ENCODE measurements at places on chromosomes 2 and 18.

- no peak for DNase-seq
Measured at GRCh38 chr2:232869138-232870017, 686 bp upstream of the SNORC start.

- DNase-seq, result no peak
Measured at GRCh38 chr2:227402321-227402720, 14.6 kb upstream of the SCYGR1 start.

DNA sequence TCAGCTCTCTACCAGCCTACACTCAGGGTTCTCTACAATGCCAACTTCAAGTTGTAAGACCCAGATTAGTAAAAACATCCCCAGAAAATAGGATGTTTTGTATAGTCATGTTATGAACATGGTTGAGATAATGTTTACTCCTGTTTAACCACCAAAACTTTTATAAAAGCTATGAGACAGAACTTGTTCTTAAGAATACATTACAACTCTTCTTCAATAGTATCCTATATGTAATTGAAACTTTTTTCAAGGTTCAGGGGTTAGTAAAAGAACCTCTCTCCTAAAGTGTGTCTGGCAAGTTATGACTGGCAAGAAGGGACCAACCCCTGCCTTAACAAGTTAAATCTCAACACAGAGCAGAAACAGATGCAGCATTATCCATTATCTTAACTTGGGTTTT is 118.8 kb upstream of the STK17B start:
- DNase-seq, result no peak

GRCh38 chr18:26456070-26456491 is 92.3 kb downstream of the KCTD1 start:
- no peak for DNase-seq

DNA sequence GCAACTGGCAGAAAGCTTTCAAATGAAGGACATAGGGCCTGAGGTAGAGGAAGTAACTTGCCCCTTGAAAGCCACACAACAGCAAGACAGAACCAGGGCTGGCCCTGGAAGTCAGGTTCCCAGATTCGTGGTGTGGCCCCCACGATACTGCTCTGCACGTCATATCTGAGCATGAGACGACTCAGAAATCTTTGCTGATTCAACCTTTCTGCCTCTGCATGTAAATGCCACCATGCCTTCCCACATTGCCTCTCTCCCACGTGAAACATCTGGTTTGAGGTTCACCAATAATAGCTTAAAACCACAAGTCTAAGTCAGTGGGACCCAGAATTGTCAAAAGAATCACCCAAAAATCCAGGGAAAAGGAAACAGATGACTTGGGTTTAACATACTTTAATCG is 214.0 kb upstream of the TRIB2 start:
- no peak for DNase-seq

DNA sequence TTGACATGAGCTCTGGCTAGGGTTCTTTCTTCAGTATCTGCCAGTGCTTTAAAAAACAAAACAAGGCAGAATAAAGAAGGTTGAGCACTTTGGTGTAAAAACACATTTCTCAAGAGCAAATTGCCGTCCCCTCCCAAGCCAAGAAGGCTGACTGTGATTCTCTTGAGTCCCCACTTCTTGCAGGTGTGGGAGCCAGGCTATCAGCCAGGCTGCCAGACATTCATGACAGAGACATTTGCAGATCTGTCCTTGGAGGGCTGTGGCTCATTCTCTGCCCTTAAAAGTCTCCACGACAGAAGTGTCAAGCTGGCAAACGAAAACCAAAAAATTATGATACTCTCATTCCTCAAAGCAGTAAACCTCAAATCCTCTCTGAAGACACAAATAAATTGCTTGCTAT is 749.3 kb upstream of the HS6ST1 start:
- DNase-seq, result no peak

DNA sequence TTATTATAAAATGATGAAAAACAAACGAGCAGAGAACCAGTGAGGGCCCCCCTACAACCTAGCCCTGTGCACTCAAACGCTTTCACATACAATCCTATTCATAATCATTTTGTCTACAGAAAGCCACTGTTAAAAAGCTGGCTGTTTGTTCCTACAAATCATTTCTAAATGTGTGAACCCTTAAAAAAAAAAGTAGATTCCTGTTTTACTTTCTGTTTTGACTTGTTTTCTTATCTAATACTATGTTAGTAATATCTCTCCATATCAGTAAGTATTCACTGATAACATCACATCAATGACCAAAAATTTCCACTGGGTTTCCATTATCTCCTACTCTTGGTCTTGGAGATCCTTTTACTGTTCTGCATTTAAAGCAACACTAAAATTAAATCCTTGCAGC is 128.8 kb upstream of the TTC39C start:
- DNase-seq, result no peak

- peak; percentile 5 for DNase-seq
Measured at GRCh38 chr2:144990661-144991060, 470.7 kb upstream of the ZEB2 start.

DNA sequence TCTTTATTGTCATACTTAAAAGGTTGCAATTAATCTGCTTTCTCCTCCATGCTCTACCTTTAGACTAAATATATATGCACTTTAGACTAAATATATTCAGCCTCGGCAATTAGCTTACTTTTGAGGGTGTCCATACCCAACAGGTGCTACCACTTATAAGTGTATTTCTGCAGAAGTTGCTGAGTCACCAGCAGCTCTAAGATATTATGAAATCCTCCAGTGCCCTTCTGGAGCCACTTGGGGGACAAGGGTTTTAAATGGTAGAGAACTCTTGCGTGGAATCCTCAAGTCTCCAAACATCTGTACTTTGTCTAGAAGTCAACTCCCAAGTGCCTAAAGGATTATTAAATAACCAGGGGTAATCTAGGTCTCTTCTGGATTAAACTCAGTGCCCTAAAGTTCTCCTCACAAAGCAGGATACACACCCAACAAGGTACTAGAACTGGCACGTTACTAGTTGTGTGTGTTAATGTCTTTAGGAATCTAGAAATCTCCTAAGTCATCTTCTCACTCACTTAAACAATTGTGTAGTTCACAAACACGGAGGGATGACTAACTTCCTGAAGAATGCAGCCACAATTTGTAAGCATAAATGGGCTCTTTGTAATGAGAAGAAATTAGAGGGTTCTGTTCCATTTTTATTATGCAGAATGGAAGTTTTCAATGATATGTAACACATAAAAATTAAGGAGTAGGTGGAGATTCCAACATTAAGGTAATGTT is 159.7 kb downstream of the CD226 start:
- DNase-seq, result no peak

- DNase-seq, result no peak
Measured at GRCh38 chr2:105514576-105514975, 115.7 kb upstream of the FHL2 start.

GRCh38 chr2:236569573-236569973 is at the start of gene ACKR3:
TSS of gene ACKR3 (plus strand) at chr2:236569825. CDS start at chr2:236580466, 10,641 bp downstream.
- DNase-seq, result peak; percentile 47

- DNase-seq, result no peak
Measured at GRCh38 chr2:5959836-5960820, 267.9 kb downstream of the SOX11 start.

DNA sequence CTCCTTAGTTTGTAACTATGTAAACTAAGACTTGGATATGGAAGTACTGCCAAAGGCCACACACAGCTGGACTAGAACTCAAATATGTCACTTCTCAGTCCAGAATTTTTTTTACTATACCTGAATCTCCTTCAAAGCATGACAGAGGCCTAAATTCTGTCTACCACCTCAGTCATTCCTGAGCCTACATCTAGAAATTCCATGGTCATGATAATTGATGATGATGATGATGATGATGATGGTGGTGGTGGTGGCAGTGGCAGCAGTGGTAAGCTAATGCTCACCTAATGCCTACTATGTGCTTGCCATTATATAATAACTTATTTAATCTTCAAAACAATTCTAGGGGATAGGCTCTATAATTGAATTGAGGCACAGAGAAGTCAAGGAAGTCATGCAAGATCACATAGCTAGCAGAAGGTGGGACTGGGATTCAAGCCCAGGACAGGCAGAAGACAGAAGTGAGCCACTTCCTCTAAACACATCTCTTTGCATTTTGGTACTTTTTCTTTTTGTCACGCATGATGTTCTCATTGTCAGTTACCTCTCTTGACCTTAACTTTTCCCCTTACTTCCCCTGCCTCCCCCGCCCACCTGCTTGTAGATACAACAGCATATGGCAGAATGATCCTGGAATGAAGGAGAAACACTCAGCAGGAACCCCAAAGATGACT is 539.3 kb downstream of the TNS1 start:
- DNase-seq, result no peak

GRCh38 chr2:20188851-20189250 is 36.1 kb downstream of the SDC1 start:
- DNase-seq, result peak; percentile 64

- no peak for DNase-seq
Measured at GRCh38 chr2:200356857-200357384, 50.4 kb downstream of the SPATS2L start.

DNA sequence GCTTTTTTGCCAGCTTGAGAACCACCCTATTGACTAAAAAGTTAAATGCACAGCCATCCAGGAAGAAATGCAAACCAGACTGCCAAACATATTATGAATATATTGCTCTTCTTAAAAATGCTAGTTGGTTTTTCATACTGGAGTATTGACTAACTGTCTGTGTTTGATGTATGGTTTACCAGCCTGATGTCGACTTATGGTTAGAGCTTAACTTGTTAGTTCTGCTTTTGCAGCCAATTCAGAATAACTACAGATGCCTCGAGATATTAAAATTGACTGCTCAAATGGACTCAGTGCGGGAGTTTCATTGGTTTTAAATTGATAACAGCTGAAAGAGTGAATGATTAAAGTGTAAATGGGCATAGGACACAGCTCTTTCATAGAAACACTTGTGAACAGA is 369.8 kb downstream of the ARHGAP15 start:
- DNase-seq, result no peak

- DNase-seq, result no peak
Measured at GRCh38 chr2:226832061-226832460, 3.8 kb upstream of the RHBDD1 start.

- DNase-seq, result peak; percentile 74
Measured at GRCh38 chr18:44744161-44745121, 63.8 kb downstream of the SETBP1 start.

GRCh38 chr2:201151127-201151981 is 31.6 kb upstream of the CASP10 start:
- DNase-seq, result no peak

DNA sequence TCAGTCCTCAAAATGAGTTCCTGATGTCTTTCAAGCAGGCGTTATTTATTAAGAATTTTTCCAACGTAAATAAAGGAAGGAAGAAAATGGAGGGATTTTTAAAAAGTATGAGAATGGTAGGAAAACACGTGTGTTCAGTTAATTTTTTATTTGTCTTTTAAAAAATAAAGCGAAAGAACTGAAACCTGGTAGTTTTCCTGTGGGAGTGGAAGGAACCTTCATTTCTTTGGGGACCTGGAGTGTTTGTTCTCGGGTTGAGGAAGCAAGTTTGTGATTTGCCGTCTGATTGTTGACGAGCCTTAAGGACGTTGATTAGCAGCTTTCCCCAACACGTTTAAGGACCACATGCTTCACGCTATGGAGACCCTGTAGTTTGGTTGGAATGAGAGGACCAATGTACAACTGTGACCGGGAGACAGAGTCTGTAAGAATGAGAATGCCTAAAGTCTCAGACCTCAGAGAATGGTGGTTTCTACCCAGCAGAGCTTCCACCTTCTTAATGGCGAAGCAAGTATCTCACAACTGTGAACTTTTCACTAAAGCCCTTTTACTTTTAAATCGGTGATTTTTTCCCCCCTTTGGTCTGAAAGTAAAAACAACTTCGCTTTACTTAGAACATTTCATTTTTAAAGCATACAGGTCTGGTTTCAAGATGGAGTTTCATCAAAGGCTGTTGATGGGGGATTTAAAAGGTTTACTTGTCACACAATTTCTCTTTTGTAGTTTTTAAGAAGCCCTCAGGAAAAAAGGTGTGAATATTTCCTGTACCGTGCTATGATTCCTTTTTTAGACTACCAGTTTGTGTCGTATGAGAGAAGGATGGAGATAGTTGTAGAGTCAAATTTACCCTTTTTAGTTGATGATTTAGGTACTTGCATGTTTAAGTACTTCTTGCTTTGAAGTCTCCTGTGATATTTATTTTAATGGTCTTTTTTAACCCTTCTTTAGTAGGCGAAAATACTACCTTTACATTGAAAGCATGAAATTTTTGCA is 1.4 kb downstream of the TTC39C start:
- DNase-seq, result no peak

- no peak for DNase-seq
Measured at GRCh38 chr2:209984291-209984690, 18.1 kb upstream of the RPE start.

- DNase-seq, result no peak
Measured at GRCh38 chr18:46378864-46379207, 274.7 kb downstream of the HAUS1 start.

DNA sequence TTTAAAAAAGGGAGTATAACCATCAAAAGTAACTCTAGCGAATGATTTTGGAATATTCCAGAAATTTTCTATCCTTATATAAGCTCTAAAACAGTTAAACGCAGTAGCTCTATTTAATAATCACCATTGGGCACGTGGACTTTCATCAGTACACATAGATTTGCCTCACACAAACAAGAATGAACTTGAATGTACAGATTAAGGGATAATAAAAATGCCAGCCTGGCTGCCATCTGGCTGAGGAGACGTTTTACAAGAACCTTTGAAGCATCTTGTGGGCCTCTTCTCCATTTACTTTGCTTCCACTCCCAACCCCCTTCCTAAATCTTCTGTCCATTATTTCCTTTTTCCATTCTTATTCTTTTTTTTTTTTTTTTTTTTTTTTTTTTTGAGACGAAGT is 47.2 kb downstream of the AGAP1 start:
- DNase-seq, result no peak

DNA sequence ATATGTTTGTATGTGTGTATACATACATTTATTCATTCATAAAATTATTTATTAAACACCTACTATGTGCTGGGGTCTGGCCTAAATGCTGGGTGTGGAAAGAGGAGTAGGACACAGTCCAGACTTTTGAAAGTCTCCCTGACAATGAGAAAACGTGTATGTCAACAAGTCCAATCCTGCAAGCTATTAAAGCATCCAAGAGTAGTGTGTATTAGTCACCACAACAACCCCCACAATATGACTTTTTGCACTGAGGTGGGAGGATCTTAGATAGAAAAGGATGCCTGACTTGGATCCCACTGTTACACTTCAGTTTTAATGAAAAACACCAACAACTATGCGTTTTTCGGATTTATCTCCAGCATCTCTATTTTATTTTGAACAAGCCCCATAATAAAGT is 446.4 kb downstream of the EPHA4 start:
- DNase-seq, result no peak

DNA sequence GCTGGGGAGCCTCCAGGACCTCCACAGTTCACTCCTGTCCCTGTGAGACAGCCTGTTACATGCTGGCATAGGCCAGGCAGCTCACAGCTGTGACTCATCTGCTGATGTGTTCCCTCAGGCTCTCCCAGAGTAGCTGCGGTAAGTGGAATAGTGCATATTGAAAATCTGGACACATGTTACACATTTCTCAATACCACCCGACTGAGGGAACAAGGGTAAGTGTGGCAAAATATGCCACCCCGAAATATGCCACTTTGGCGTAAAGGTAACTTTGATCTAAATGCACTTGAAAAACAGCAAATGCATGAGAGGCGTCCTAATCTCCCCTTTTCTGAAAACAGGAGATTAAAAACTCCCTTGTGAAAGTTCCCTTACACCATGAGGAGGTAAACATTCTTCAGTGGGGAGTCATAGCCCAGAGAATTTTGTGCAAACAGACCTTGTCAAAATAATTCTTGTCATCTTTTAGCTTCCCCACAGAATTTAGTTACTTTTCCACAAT is 557.9 kb downstream of the CCDC85A start:
- DNase-seq, result no peak

GRCh38 chr2:69180227-69180626 is 167.2 kb downstream of the ANTXR1 start:
- no peak for DNase-seq

- DNase-seq, result no peak
Measured at GRCh38 chr2:9708683-9709538, 78.1 kb upstream of the YWHAQ start.

All from neuronal stem cell (in vitro differentiated cells).